Fibroblast of skin of left biceps (primary cell): ENCODE measurements at places on chromosomes 11 and 22.

- DNase-seq, result no peak
These were observed 305.4 kb downstream of the ST3GAL4 start for GRCh38 chr11:126660761-126661425.

DNA sequence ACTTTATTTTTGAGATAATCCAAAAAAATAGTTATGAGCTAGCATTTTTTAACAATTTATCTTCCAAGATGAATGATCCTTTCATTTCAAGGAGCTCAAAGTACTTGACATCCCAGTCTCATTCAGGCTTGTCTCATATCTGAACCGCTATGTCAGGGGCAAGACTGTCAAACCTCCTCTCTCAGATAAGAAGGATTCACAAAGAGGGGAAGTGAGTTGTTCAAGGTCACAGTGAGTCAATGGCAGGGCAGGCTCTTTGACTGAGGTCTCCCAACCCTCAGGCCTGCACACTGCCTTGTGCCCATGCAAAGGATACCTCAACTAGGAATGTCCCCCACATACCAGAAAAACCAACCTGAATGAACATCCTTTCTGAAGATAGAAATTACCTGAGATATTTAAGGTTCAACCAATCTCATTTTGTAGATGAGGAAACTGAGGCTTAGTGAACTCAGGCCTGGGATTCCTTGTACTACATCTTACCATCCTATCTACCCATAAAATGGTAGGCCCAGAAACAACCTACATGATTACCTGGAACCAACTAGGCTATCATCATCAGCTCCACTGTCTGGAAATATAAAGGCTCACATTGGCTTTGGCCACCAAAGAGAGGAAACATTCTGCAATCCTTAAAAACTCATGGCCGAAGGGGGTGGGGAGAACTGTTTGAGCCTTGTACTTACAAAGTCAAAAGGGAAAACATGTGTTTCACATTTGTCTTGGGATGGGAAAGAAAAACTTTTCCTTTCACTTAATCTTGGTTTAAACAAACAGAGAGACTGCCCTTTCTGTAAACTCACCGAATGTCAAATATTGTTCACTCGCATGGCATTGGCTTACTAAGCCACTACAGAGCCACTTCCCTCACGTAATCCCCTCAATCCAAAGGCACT lies 51.1 kb downstream of the LIF start:
- no peak for DNase-seq

- no peak for DNase-seq
These were observed 380.5 kb downstream of the SHANK2 start for GRCh38 chr11:70871881-70872280.

DNA sequence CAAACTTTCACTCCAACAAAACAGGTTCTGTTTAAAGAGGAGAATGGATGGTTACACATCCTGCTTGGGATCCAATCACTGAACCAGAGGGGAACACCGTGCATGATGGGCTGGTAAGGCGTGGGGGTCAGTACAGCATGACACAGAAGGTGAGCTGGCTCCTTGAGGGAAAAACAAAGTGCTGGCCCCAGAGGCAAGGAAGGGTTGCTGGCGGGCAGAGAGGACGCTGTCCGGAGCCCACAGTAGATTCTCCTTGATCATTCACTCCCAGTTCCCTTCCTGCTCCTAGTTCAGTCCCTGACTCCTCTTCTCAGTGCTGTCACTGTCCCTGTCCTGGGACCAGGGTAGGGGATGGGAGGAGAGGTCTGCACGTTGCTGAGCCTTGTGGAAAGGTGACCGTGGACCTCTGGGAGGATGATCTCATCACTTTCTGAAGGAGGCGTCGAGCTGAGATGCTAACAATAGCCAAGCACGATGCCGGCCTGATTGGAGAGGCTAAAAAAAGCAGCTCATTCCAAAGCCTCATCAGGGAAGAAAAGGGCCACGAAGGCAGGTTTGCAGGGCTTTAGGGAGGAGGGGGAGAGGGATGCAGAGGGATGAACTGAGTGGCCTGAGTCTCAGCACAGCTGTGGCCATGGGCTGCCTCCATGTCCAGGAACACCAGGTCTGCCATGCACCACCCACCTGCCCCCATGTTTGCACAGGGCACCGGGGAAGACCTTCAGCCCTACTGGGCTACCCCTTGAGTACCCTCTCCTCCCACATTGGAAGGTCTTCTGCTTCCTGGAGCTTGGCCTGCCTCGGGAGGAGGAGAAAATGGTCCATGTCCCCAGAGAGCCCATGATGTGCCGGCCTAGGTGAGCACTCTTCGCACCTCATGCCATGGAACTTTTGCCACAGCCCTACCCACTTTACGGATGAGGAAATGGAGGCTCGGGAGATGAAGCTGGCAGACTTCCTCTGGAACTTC lies 72.7 kb upstream of the RTL6 start:
- DNase-seq, result no peak

DNA sequence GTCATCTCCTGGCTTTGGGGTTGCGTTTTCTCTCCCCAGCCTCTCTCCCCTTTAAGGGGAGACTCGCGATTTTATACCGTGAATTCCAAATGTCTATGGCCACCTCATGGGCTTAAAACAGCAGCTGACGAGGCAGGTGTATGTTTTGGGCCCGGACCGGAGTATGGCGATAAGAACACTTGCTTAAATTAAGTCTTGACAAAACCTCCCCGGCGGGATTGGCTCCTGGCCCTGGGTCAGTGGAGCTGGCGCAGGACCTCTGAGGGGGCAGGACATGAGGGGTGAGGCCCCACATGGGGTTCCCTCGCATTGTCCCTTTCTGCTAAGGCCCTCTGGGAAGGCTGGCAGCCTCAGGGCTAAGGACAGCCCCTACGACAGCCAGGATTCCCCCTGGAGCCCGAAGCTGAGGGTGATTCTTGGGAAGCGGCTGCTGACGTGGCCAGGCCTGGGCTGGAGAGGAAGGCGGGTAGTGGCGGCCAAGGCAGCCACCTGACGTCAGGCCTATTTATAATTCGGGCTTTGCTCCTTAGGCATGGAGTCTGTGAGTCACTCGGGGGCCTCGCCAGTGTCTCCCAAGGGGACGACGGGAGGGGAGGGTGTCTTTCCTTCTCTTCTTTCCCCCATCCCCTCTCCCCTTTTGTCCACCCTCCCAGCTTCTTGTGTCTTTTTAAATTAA lies 12.7 kb downstream of the MYO18B start:
- DNase-seq, result no peak

DNA sequence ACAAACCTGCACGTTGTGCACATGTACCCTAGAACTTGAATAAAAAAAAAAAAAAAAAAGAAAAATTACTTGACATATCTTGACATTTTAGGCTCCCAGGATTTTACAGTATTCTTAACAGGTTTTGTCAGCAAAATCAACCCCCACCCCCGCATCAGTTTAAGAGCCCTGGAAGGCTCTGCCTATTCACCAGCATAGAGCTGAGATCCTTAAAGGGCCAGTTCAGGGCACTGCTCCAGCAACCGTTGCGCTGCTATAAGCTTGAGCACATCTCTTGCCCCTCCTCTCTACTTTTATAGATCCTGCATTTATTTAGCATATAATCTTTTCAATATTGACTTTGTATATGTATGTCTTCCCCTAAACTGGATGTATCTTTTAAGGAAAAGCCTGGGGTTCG lies 697 bp upstream of the PAFAH1B2 start:
- no peak for DNase-seq

DNA sequence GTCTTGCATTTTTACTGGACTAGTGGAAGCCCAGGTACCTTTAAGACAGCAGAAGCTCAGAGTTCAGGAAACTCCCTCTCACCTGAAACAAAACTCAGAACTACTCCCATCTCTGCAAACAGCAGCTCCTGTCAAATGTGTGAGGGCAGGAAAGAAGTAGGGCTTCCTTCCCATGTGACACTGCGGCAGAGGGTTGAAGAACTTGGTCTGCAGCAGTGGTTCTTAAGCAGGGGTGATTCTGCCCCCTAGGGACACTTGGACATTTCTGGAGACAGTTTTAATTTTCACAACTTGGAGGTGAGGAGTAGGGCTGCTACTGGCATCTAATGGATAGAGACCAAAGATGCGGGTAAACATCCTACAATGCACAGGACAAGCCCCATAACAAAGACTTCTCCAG lies 63.4 kb downstream of the RCN1 start:
- no peak for DNase-seq

- no peak for DNase-seq
These were observed 118.7 kb upstream of the SORL1-AS1 start for GRCh38 chr11:121571506-121571905.

DNA sequence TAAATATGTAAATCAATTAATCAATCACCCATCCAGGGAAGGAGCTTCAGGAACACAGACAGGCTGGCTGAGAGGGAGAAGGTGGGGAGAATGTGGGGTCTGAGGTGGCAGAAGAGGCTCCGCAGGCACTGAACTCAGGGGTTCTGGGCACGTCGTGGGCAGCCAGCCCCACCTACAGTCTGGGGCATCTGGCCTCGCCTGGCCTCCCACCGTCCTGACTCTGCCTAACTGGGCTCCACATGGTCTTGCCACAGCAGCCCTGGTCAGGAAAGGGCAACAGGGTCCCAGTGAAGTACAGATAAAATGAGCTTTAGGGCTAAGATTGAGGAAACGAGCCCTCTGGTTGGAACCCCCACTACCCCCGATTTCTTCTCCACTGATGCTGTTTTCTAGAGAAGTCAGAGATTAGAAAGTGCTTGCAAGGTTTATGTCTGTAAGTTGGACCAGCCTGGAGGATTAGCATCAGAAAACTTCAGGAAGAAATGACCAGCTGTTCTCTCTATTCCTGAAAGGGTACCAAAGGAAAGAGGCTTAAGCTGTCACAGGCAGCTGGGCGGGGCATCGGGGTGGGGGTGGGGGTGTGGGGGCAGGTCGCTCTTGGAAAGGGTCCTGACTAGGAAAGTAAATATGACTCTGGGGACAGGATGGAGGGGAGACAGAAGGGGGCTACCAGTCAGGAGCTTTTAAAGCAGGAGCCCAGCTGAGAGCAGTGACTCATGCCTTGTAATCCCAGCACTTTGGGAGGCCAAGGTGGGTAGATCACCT lies 261.7 kb downstream of the BUD13 start:
- DNase-seq, result no peak

GRCh38 chr11:11533751-11534150 lies 88.1 kb downstream of the GALNT18 start:
- DNase-seq, result no peak

GRCh38 chr22:46538814-46539160 lies 1.4 kb upstream of the CELSR1 start:
- no peak for DNase-seq

GRCh38 chr11:114242032-114242431 lies 54.2 kb upstream of the NNMT start:
- no peak for DNase-seq

DNA sequence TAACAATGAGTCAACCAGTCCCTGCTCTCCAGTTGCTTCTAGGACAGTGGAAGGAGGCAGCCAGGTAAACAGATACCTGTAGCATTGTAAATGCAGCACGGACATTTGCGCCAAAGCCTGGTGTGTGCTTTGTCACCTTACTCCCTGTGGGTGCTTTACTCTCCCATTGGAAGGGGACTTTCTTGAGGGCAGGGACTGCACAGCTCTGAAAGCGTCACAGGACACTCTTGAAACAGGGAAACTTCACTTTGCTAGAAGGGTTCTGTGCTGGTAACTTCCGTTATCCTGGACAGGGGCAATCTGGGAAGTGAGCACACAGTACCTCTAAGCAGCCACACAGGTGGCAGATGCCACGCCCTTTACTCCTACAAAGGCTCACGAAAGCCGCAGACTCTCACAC lies 99.8 kb downstream of the MYO18B start:
- no peak for DNase-seq

- no peak for DNase-seq
These were observed 830 bp upstream of the SPDYC start for GRCh38 chr11:65169164-65169641.

- no peak for DNase-seq
These were observed 450.1 kb upstream of the LUZP2 start for GRCh38 chr11:24046731-24047130.

DNA sequence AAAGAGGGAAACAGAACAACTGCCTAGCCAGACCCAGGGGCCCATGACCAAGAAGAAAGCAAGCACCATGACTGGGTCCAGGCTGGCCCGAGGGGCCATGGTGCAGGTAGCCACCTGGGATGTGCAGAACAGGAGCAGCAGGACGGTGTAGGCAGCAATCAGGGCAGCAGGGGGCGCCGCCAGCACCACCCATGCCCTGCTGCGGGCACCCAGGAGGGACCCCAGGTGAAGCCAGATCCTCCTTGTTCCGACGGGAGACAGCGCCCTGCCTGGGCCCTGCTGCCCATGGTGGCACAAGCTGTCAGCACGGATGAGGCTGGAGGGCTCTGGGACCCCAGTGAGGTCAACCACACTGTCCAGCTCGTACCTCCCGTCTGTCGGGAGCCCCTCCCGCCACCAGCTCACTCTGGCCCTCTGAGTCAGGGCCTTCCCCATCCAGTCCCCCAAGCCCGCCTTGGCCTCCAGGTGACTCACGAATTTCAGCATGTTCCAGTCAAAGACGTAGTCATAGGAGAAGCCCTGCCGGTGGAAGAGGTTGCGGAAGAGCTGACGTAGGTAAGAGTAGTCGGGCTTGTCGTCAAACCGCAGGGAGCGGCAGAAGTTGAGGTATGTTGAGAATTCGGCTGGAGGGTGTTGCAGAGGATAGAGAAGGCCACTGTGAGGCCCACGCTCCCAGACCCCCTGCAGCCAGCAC lies 18.8 kb downstream of the CSNK1E start:
- no peak for DNase-seq

GRCh38 chr11:19232910-19233503 lies 7.7 kb downstream of the E2F8 start:
- DNase-seq, result peak; percentile 43

GRCh38 chr22:38953577-38954413 lies 3.6 kb upstream of the APOBEC3A start:
- no peak for DNase-seq
